ENCODE measurements at places on chromosomes 12 and 14.

DNA sequence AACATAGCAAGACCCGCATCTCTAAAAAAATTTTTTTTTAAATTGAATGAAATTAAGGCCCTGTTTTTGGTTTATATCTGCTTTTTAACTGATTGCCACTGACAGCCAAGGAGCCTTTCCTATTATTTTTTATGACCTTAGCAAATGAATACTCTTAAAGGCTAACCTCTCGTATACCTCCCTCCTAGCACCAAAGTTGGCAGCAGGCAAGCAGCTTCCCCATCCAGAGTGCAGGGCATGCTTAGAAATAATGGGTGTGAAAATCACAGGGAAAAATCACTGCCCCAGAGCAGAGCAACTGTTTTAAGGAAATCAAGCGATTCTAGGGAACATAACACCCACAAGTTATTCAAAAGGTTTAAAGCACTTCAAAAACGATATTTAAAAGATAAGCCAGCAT, 20.7 kb downstream of the HAL start:
- no peak for DNase-seq
- H3K4me1 ChIP-seq, result no peaks in the 10 kb centered on the region
- no peaks in the 10 kb centered on the region for H3K27me3 ChIP-seq
- no peak overlapping the region for H3K4me3 ChIP-seq
- no peak overlapping the region for H3K27ac ChIP-seq

DNA sequence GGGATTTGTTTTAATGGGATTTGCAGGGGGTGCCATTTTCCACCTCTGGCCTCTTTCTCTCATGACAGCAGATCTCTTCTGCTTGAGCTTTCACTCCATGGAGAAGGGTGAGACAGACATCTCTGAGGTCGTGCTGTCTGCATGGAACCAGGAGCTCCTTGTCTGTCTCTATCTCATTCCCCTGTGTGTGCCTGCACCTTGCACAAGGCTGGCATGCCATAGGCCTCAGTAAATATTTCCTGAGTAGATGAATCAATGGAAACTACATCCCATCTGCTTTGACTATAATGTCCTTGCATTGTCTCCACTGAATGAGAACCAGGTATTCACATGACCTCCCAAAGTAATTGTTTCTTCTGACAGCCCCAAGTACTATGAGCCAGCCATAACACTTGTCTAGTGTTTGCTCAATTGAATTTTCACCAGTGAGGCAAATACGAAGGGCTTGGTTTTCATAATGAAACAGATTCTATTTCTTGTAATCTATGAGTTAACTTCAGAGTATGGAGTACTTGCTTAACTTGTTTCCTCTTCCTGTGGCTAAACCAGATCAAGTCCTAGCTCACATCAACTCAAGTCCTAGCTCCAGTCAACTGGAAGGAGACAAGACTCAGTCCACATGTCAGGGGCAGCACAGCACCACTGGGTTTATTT, 32.3 kb downstream of the KCNK13 start:
- no peaks in the 10 kb centered on the region for H3K4me1 ChIP-seq
- H3K36me3 ChIP-seq, result no peaks in the 10 kb centered on the region
- peaks cover 47% of the 10 kb centered on the region for H3K27me3 ChIP-seq
- DNase-seq, result no peak
- no peak overlapping the region for H3K4me3 ChIP-seq

DNA sequence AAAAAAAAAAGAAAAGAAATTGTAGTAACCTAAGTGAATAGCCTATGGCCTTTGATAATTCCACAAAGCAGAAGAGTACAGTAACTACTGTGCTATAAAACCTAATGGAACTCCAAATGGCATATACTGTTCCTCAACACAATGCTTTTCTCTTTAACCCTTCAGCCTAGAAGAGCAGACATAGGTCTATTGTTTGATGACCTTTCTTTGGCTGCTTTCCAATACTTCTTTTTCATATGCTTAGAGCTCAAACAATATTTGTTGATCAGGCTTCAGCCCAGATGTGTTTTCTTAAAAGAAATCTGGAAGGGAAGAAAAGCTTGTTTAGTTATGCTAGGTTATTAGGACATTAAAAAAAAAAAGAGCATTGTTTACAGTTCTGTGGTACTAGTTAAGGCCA, 116.4 kb downstream of the NTN4 start:
- no peaks in the 10 kb centered on the region for H3K36me3 ChIP-seq
- H3K27ac ChIP-seq, result no peak overlapping the region
- no peak for DNase-seq
- H3K27me3 ChIP-seq, result peaks cover 29% of the 10 kb centered on the region

DNA sequence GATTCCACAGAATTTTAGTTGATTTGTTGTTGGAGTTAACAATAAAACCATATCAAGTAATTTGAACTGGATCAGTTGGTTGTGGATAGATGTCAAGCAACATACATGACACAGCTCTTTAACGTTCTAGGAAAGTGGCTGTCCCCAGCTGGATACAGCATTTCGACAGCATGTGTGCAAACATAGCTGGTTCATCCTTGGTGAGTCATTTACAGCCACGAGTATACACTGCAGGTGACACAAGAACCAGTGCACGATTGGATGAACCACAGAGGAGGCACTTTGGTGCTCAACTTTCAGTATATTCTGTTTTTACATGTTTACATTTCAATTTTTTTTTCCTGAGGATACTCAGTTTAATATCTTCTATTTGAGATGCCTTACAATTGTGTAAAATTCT, 242.4 kb downstream of the TMEM117 start:
- no peaks in the 10 kb centered on the region for H3K27me3 ChIP-seq
- DNase-seq, result no peak
- no peak overlapping the region for H3K27ac ChIP-seq
- H3K36me3 ChIP-seq, result no peaks in the 10 kb centered on the region
- no peak overlapping the region for H3K4me3 ChIP-seq

All from central memory CD8-positive, alpha-beta T cell (primary cell).